Aorta (tissue), 5 donors: ENCODE measurements at places on chromosomes 13 and 19. TPM values are rescaled to one million over a fixed set of nuclear protein-coding genes. Genes with fewer than 3 reads are reported as not detected.
A peak's percentile ranks its signal among the peaks of the same experiment; 100 is the strongest.

DNA sequence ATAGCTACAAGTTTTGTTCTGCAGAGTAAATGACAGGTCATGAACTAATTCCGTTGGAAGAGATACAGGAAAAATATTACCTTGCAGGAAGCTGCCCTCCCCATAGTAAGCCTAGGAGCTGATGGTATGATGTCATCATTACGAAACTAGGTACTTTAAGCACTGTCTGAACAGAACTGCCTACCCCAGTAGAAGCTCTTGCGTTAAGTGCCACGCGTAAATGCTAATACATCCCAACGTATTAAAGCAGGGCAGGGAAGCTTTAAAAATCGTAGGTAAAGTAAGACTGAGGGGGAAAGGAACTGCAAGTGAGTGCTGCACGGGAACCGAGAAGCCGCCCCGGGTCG, 572 bp downstream of the UGGT2 start:
- peak overlapping the region; percentile 98 for H3K4me3 ChIP-seq
- H3K4me1 ChIP-seq, result no peaks in the 10 kb centered on the region
- no peak for DNase-seq
- H3K36me3 ChIP-seq, result no peaks in the 10 kb centered on the region
- peak overlapping the region; percentile 89 for H3K27ac ChIP-seq

DNA sequence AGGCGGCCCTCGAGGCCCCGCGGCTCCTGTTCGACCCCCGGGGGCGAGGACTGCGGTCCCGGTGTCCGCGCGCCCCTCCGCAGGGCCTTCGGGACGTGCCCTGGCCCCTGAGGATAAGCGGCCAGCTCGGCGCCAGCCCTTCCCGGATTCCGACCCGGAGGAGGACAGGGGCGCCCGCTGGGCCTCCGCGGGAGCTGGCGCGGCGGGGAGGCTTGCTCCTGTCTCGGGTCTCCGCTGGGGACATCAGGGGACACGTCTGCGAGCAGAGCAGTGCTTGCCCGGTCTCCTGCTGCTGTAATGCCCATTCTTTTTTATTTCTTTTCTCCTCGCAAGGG, 829 bp downstream of the B3GLCT start:
- H3K4me3 ChIP-seq, result peak overlapping the region; percentile 91
- H3K4me1 ChIP-seq, result no peaks in the 10 kb centered on the region
- H3K36me3 ChIP-seq, result no peaks in the 10 kb centered on the region
- no peaks in the 10 kb centered on the region for H3K27me3 ChIP-seq

DNA sequence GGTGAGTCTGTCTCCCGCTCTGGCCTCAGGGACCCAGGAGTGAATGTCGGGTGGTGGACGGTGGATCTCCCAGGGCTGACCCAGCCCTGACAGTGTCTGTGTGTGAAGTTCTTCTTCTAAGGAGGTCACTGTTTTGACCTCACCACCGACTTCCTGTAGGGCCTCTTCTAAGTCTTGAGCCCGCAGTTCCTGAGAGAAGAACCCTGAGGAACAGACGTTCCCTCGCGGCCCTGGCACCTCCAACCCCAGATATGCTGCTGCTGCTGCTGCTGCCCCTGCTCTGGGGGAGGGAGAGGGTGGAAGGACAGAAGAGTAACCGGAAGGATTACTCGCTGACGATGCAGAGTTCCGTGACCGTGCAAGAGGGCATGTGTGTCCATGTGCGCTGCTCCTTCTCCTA, at the start of gene SIGLEC7:
TSS of gene SIGLEC7 (plus strand) at position 183 of the 400 bp plus-strand sequence. CDS start at position 252, 69 bp downstream.
- no peak within 1 kb of the TSS for H3K4me3 ChIP-seq
- DNase-seq, result peak; percentile 85
- H3K27ac ChIP-seq, result no peak within 1 kb of the TSS
- no peaks in the 10 kb centered on the region for H3K4me1 ChIP-seq
- H3K36me3 ChIP-seq, result no peaks in the 10 kb centered on the region

PGPEP1 gene
- 41.5 TPM for total RNA-seq

SPRYD7 gene
- total RNA-seq, result 8.6 TPM

DNA sequence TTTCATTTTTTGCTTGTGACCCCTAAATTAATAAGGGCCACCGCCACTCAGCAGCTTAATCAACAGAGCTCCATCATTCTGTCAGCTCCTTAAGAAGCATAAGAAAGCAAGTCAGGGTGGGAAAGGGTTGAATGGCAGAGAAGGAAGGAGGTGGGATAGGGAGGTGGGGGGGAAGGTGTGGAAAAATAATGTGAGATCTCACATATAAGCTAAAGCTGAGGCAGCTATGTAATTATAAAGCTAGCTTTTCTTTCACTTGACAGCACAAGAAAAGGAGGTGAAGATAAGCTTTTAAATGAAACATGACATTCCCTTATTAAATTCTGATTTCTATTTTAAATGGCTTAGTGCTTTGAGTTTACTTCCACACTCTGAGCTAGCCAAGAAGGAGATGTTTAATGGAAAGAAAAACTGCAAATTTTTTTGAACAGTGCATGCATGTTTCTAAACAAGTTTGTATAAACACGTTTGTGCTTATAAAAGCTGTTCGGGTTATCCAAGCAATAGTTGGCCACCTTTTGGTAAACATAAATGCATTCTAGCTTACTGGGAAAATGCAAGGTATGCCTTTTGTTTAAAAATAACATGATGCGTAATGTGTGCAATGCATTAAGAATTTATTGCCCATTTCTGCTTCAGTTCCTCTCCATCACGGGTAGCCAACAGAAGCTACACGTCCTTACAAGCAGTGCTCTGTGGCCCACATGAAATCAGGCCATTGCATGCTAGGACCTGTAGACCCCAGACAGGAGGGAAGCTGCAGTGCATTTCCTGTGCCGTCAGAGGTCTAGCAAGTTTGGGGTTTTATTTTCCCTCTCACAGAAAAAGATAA, 96.2 kb downstream of the LHFPL6 start:
- no peak for DNase-seq
- H3K4me1 ChIP-seq, result no peaks in the 10 kb centered on the region
- H3K4me3 ChIP-seq, result no peak overlapping the region
- no peak overlapping the region for H3K27ac ChIP-seq

MYO1F gene
- total RNA-seq, result 30.3 TPM

CGB5 gene
- total RNA-seq, result not detected

ZNF223 gene
- 6.3 TPM for total RNA-seq

ETV2 gene
- total RNA-seq, result 1.2 TPM

SH2D3A gene
- 1.0 TPM for total RNA-seq

DNA sequence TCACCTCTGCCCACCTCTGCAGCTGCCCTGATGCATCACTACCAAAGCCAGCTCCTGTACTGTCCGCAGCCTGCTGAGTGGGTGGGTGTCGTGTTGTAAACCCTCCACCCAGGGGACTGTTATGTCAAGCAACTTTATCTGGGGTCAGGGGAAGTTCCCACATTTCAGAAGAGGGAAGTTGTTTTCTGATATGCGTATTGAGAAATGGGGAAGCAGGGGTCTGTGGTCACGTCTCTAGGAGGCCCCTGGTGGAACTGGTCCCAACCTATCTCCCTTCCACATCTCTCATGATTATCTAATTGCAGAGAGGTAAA, 31.2 kb downstream of the CLEC17A start:
- H3K27me3 ChIP-seq, result no peaks in the 10 kb centered on the region
- H3K27ac ChIP-seq, result no peak overlapping the region
- no peak overlapping the region for H3K4me3 ChIP-seq
- H3K4me1 ChIP-seq, result no peaks in the 10 kb centered on the region

LRRC8E gene
- 0.60 TPM for total RNA-seq

- no peaks in the 10 kb centered on the region for H3K27me3 ChIP-seq
- no peaks in the 10 kb centered on the region for H3K4me1 ChIP-seq
- peak overlapping the region; percentile 85 for H3K27ac ChIP-seq
- no peak for DNase-seq
- H3K4me3 ChIP-seq, result no peak overlapping the region
- H3K36me3 ChIP-seq, result peaks cover 20% of the 10 kb centered on the region
Measured at GRCh38 chr13:110168999-110169933, 137.7 kb downstream of the COL4A1 start.

GRCh38 chr19:10642473-10643171, 11.5 kb upstream of the ILF3 start:
- no peak for DNase-seq
- no peaks in the 10 kb centered on the region for H3K27me3 ChIP-seq
- peaks cover 4% of the 10 kb centered on the region for H3K4me1 ChIP-seq
- peaks cover 4% of the 10 kb centered on the region for H3K36me3 ChIP-seq
- H3K27ac ChIP-seq, result no peak overlapping the region

- DNase-seq, result no peak
- H3K4me1 ChIP-seq, result no peaks in the 10 kb centered on the region
- H3K27me3 ChIP-seq, result no peaks in the 10 kb centered on the region
- H3K36me3 ChIP-seq, result no peaks in the 10 kb centered on the region
- no peak overlapping the region for H3K27ac ChIP-seq
Measured at GRCh38 chr19:35212241-35212640, 16.3 kb downstream of the FAM187B start.

- no peaks in the 10 kb centered on the region for H3K4me1 ChIP-seq
- H3K27ac ChIP-seq, result no peak overlapping the region
- no peak for DNase-seq
- no peaks in the 10 kb centered on the region for H3K27me3 ChIP-seq
- H3K4me3 ChIP-seq, result no peak overlapping the region
- H3K36me3 ChIP-seq, result no peaks in the 10 kb centered on the region
Measured at GRCh38 chr13:74258961-74259360, 124.8 kb upstream of the KLF12 start.

SLC7A1 gene
- total RNA-seq, result 52.1 TPM

GRCh38 chr19:28118235-28118634, 1094.7 kb downstream of the UQCRFS1 start:
- no peaks in the 10 kb centered on the region for H3K36me3 ChIP-seq
- no peak for DNase-seq
- H3K4me1 ChIP-seq, result no peaks in the 10 kb centered on the region
- no peak overlapping the region for H3K4me3 ChIP-seq

DNA sequence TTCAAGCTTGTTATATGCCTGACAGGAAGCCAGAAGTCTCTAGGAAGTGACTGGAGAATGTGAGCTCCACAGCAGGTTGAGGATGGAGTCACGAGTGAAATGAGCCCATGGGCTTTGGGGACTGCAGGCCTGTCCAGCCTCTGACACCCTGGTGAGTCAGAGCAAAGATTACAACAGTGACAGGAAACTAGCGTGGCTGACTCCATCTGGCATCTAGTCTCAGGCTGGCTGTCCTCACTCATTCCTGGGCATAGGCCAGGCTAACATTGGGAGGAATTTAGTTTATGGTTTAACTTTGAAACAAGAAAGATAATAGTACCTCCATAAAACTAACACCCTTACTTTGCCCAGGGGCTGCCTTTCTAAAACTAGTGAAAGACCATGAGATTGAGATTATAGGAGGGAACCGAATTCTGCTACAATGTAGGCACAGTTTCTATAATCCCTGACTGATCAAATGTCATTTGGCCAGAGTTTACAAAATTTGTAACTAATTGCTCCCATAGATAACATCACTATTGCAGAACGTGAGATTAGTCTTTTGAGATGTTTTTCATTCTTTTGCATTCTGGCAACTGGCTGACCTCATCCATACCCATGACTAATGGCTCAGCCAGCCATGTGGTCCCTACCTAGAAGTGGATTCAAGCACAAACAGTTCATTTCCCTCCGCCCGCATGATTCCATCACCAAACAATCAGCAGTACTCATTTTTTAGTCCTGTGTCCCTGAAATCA, 28.4 kb downstream of the PSG1 start:
- no peaks in the 10 kb centered on the region for H3K27me3 ChIP-seq
- H3K27ac ChIP-seq, result peak overlapping the region; percentile 43
- DNase-seq, result peak; percentile 82

IFNL1 gene
- not detected for total RNA-seq

GMIP gene
- total RNA-seq, result 14.9 TPM

GRCh38 chr13:22175241-22175640, 504.4 kb downstream of the FGF9 start:
- H3K27ac ChIP-seq, result no peak overlapping the region
- no peak for DNase-seq
- no peaks in the 10 kb centered on the region for H3K4me1 ChIP-seq
- no peaks in the 10 kb centered on the region for H3K36me3 ChIP-seq
- no peaks in the 10 kb centered on the region for H3K27me3 ChIP-seq
- H3K4me3 ChIP-seq, result no peak overlapping the region

GRCh38 chr19:18204394-18205199, 755 bp upstream of the RAB3A start:
- no peaks in the 10 kb centered on the region for H3K27me3 ChIP-seq
- no peak for DNase-seq
- peaks cover 3% of the 10 kb centered on the region for H3K4me1 ChIP-seq

- no peak overlapping the region for H3K4me3 ChIP-seq
- no peak for DNase-seq
- H3K27ac ChIP-seq, result no peak overlapping the region
- no peaks in the 10 kb centered on the region for H3K4me1 ChIP-seq
- H3K27me3 ChIP-seq, result no peaks in the 10 kb centered on the region
- H3K36me3 ChIP-seq, result no peaks in the 10 kb centered on the region
Measured at GRCh38 chr19:49890349-49891311, 6.1 kb downstream of the IL4I1 start.

IGFL2 gene
- total RNA-seq, result not detected

CYP4F8 gene
- total RNA-seq, result not detected
